Stimulated activated CD4-positive, alpha-beta T cell treated with anti-CD3 and anti-CD28 coated beads, Interleukin-15, amount 100 ng/mL, for 24 hours (primary cell): ENCODE measurements at places on chromosomes 16 and 17.
A peak's percentile ranks its signal among the peaks of the same experiment; 100 is the strongest.

GRCh38 chr16:4089811-4090301 is 26.4 kb downstream of the ADCY9 start:
- DNase-seq, result no peak

DNA sequence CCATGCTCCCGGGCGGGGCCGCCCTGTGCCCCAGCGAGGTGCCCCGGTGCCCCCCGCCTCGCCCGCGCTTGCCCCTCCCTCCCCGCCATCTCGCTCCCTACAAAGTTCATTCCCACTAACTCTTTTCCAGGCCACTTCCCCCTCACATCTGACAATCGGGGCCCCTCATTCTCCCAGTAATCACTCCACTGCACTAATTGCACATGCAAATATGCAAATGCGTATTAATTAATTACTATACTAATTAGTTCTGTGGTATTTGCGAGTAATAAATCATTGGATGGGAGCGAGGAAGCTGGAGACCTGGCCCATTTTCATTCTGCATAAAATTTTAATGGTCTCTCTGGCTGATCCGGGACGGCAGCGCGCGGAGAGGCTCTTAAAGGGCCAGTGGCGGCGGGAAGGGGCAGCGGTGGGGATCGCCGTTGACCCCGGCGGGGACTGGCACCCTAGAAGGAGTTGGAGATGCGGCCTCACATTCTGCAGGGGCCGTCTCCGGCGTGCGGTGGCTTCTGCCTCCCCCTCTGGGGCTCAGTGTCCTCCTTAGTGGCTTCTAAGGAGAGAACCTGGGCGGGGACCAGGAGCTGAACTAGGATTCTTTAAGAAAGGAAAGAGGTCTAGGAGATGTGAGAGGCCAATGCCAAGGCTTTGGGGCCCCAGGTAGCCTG is 8.4 kb upstream of the PPP1R1B start:
- DNase-seq, result peak; percentile 25

GRCh38 chr17:38748149-38748891 is at the start of gene PCGF2:
Gene PCGF2, minus strand, starts transcription at chr17:38748336. Its CDS starts 7,934 bp downstream, at chr17:38740402.
- peak; percentile 51 for DNase-seq

GRCh38 chr17:32627239-32627996 is 140.6 kb downstream of the CDK5R1 start:
- DNase-seq, result no peak

GRCh38 chr16:80557037-80557436 is 16.2 kb downstream of the DYNLRB2 start:
- DNase-seq, result no peak

GRCh38 chr16:53583401-53583800 is 80.4 kb upstream of the AKTIP start:
- no peak for DNase-seq

GRCh38 chr16:58001781-58002415 is 691 bp downstream of the USB1 start:
- no peak for DNase-seq

- DNase-seq, result no peak
Measured at GRCh38 chr16:24152826-24153225, 103.3 kb upstream of the CACNG3 start.

DNA sequence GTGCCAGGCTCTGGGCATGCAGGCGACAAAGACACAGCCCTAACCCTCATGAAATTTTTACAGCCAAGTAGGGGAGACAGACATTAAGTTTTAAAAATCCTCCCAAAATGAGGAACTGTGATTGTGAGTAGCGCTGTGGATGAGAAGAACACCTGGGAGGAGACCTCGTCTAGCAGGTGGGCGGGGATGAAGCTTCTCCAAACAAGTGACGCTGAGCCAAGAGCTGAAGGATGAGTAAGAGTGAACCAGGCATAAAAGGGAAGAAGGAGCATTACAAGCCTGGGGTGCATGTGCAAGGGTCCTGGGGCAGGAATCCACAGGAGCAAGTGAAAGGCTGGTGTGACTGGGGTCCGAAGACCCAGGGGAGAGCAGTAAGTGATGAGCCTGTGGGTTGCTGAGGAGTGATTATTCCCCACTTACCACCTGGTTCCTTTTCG is 149.4 kb upstream of the HS3ST2 start:
- no peak for DNase-seq

- DNase-seq, result no peak
Measured at GRCh38 chr17:61310590-61310989, 89.1 kb upstream of the TBX2 start.

DNA sequence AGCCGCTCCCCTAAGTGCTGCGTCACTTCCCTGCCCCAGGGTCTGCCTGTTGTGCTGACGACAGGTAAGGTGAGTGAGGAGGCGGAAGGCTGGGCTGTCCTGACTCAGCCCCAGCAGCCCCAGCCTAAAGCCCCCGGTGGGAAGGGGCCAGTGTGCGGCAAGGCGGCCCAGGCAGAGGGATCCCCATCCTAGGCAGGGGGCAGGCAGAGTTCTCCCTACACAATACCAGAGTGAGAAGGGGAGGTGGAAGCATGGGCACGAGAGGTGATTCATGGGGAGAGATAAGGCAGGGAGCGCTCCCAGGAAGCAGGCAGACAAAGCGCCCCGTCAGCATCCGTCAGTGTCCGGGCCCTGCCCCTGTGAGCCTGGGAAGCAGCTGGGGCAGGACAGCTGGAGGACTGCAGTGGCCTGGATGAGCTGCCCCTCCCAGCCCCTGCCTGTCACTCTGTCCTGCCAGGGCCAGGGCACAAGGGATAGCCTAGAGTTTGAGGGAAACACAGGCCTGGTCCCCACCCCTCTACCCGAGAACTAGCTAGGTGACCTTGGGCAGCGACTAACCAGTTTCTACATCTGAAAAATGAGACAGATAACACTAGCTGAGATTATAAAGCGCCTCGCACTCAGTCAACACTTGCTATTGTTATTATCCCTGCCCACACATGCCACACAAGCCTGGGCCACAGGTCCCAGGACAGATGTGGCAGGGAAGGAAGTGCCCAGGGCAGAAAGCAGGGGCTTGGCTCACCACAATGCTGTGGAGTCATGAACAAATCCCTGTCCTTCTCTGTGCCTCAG is 3.8 kb downstream of the FAM83G start:
- no peak for DNase-seq
